Posterior vena cava (tissue), 2 donors: ENCODE measurements at places on chromosomes 4 and X. TPM values are rescaled to one million over a fixed set of nuclear protein-coding genes. Genes with fewer than 3 reads are reported as not detected.

DNA sequence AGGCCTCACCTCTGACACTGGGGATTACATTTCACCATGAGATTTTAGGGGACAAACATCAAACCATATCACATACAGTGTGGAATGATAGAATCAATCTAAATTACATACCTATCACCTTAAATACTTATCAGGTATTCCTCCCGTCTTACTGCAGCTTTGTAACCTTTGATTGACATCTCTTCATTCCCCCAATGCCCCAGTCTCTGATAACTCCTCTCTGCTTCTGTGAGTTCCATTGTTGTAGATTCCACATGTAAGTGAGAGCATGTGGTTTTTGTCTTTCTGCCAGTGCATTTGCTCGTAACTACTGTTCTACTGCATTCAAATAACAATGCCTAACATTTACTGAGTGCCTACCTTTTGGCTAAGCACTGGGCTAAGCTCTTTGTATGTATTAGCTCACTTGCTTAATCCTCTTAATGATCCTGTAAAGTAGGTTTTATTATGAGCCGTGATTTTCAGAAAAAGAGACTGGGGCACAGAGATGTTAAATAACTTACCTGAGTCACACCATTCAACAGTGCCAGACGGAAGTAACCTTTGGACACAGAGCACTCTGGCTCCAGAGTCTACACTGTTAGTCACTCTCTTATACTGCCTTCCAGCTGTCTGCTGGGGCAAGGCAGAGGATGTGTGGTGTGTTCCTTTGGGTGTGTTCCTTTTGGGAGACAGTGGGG is 63.7 kb upstream of the ESX1 start:
- DNase-seq, result no peak

- no peak for DNase-seq
Observed at GRCh38 chr4:85748654-85749053, 273.7 kb downstream of the ARHGAP24 start.

DNA sequence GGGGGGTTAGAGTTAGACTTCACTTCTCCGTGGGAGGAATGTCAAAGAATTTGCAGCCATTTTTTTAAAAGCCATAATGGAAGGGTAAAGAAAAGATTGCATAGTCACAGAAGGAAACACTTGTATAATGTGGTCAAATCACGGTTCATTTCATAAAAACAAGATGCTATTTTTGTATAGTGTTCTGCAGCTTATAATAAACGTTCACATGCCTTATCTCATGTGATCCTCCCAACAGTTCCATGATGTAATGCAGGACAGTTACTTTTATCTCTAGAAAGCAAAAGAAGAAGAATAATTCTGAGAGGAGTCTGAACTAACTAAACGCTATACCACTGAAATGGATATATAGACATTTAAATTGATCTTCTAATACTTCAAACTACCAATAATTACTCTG is 71.3 kb upstream of the CAMK2D start:
- DNase-seq, result no peak

DNA sequence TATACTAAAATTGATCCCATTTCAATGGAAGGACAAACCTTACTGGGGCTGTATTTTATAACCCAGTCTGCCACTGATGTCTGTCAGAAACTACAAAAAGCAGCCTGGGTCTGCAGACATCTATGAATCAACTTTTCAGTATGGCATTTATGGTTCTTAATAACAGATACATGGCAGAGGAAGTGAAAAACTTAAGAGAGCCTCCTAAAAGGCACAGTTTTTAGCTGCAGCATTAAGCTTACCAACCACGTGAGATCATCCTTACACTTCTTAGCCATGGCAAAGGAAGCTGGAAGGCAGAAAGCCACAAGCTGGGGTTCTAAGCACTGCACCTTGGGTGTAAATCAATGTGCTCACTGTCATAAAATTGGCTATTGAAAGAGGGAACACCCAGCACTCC is 16.6 kb upstream of the UGT2B17 start:
- DNase-seq, result no peak

GRCh38 chr4:69493515-69493914 is 2.2 kb downstream of the UGT2B4 start:
- DNase-seq, result no peak

Gene CT45A10
- not detected for total RNA-seq
